ENCODE measurements at places on chromosomes 7 and 10. TPM values are rescaled to one million over a fixed set of nuclear protein-coding genes. Genes with fewer than 3 reads are reported as not detected.

The MAPK8 gene
- 77.7 TPM for total RNA-seq

The UFSP1 gene
- 7.4 TPM for total RNA-seq

The SNX10 gene
- total RNA-seq = 5.0 TPM

The SFRP5 gene
- total RNA-seq = 0.40 TPM

The DDC gene
- not detected for total RNA-seq

The AP5Z1 gene
- total RNA-seq = 19.7 TPM

The HOXA9 gene
- 0.63 TPM for total RNA-seq

The CALML3 gene
- not detected for total RNA-seq

The NT5C3A gene
- 40.3 TPM for total RNA-seq

The HOGA1 gene
- 0.78 TPM for total RNA-seq

The TMEM213 gene
- not detected for total RNA-seq

The PAPOLB gene
- total RNA-seq = 0.22 TPM

All from thyroid gland (tissue), 4 donors.